Lung (tissue), 17 donors: ENCODE measurements at places on chromosomes 11 and 22. TPM values are rescaled to one million over a fixed set of nuclear protein-coding genes. Genes with fewer than 3 reads are reported as not detected.

IGLL5 gene
- 21.5 TPM for total RNA-seq

TNKS1BP1 gene
- 107 TPM for total RNA-seq

ANO5 gene
- total RNA-seq: 2.8 TPM

MOV10L1 gene
- total RNA-seq: 0.34 TPM

SCN2B gene
- 1.6 TPM for total RNA-seq

- H3K27me3 ChIP-seq: no peaks in the 10 kb centered on the region
- no peak for DNase-seq
- no peak overlapping the region for H3K4me3 ChIP-seq
- H3K4me1 ChIP-seq: peaks cover 53% of the 10 kb centered on the region
- H3K27ac ChIP-seq: peak overlapping the region; percentile 1
- peaks cover 14% of the 10 kb centered on the region for H3K36me3 ChIP-seq
These were observed 114.9 kb downstream of the ETS1 start for GRCh38 chr11:128472128-128473089.

GRCh38 chr11:59667812-59668187 is 1.0 kb downstream of the PATL1 start:
- peak overlapping the region; percentile 82 for H3K4me3 ChIP-seq
- peaks cover 21% of the 10 kb centered on the region for H3K36me3 ChIP-seq
- no peaks in the 10 kb centered on the region for H3K27me3 ChIP-seq
- H3K4me1 ChIP-seq: peaks cover 6% of the 10 kb centered on the region
- DNase-seq: peak; percentile 2

DNA sequence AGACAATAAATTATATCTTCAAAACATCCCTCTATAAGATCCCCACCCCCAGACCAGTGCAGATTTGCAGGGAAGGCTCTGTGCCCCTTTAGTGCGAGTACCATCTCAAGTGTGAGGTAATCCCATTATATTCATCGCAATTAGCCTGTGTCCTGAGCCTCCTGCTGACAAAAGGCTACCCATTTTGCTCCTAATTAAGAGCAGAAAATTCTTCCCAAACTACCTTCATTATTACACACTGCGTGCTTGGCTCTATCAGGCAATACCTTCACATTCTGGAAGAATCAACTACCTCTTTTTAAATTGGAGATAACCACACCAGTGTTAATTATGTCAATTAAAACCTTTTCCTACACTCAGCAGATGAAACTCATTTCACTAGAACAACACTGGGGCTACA is 1133.4 kb upstream of the CCDC90B start:
- H3K4me3 ChIP-seq: no peak overlapping the region
- DNase-seq: no peak
- H3K36me3 ChIP-seq: no peaks in the 10 kb centered on the region
- no peaks in the 10 kb centered on the region for H3K4me1 ChIP-seq
- H3K27me3 ChIP-seq: no peaks in the 10 kb centered on the region

- no peak for DNase-seq
- no peak overlapping the region for H3K4me3 ChIP-seq
- H3K4me1 ChIP-seq: no peaks in the 10 kb centered on the region
- H3K27ac ChIP-seq: no peak overlapping the region
These were observed 53.9 kb upstream of the PHOX2A start for GRCh38 chr11:72297828-72298227.

DNA sequence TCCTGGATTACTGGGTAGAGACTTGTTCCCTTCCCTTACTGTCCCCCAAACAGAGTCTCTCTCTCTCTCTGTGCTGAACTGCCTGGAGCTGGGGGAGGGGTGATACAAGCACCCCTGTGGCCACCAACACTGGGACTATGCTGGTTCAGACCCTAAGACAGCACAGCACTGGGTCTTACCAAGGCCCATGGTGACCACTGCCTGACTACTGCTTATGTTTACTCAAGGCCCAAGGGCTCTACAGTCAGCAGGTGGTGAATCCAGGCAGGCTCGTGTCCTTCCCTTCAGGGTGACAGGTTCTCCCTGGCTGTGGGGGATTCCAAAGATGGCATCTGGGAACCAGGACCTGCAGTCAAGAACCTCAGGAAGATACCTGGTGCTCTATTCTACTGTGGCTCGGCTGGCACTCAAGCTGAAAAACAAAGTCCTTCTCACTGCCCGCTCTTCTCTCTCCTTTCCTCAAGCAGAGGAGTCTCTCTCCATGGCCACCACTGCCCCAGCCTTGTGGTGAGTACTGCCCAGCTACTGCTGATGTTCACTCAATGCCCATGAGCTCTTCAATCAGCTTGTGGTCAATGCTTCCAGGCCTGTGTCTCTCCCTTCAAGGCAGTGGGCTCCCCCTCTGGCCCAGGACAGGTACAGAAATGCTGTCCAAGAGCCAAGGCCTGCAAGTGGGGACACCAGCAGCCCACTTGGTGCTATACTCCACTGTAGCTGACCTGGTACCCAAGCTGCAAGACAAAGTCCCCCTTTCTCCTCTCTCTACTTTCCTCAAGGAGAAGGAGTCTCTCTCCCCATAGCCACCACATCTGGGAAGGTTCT is 41.8 kb upstream of the SHANK2 start:
- H3K27ac ChIP-seq: no peak overlapping the region
- no peak for DNase-seq
- no peaks in the 10 kb centered on the region for H3K27me3 ChIP-seq
- H3K4me3 ChIP-seq: no peak overlapping the region
- H3K36me3 ChIP-seq: no peaks in the 10 kb centered on the region

GRCh38 chr22:37007651-37008050 is 11.6 kb downstream of the TST start:
- no peaks in the 10 kb centered on the region for H3K27me3 ChIP-seq
- DNase-seq: no peak
- no peak overlapping the region for H3K4me3 ChIP-seq
- H3K4me1 ChIP-seq: no peaks in the 10 kb centered on the region
- no peaks in the 10 kb centered on the region for H3K36me3 ChIP-seq

GRCh38 chr11:104060820-104061219 is 24.4 kb downstream of the DDI1 start:
- no peaks in the 10 kb centered on the region for H3K27me3 ChIP-seq
- no peak for DNase-seq
- H3K36me3 ChIP-seq: no peaks in the 10 kb centered on the region
- no peak overlapping the region for H3K27ac ChIP-seq
- H3K4me3 ChIP-seq: no peak overlapping the region
- H3K4me1 ChIP-seq: peaks cover 3% of the 10 kb centered on the region

DNA sequence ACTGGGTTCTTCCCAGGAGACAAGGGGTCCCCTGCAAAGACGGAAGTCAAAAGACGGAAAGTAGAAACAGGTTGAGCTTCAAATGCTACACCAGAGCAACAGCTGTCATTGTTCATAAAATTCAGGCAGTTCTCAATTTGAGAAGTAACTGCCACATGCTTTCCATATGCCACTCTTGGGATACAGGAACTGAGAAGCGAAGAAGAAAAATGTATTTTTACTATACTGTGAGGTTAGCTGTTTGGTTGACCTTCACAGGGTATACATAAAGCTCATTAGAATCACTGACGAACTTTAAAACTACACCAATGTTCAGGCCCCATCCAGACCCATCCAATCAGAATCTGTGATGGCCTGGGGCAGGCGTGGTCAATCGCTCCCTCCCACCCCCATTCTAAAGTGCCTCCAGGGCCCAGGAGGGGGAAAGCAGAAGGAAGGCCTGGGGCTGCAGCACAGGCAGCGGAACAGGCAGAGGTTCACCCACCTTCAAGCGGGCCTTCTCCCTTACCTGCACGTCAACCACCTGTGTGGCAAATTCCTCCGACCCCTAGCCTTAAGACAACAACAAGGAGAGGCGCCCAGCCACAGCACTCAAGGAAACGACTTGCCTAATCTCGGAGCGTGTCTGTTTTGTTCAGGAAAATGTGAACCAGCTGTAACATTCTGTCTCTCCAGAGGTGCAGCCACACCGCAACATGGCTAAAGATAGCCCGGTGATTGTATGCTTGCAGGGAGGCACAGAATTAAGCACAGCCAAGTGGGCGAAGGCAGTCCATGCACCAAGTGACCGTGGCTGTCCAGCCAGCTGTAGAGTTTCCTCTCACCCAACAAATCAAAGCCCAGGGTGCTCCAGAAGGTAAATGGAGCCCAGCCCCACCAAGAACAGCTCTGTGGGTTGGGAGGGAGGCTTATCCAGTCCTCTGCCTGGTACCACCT is 82.6 kb downstream of the MICAL3 start:
- no peak overlapping the region for H3K4me3 ChIP-seq
- H3K27me3 ChIP-seq: no peaks in the 10 kb centered on the region
- no peaks in the 10 kb centered on the region for H3K36me3 ChIP-seq
- H3K4me1 ChIP-seq: peaks cover 9% of the 10 kb centered on the region
- DNase-seq: no peak

DNA sequence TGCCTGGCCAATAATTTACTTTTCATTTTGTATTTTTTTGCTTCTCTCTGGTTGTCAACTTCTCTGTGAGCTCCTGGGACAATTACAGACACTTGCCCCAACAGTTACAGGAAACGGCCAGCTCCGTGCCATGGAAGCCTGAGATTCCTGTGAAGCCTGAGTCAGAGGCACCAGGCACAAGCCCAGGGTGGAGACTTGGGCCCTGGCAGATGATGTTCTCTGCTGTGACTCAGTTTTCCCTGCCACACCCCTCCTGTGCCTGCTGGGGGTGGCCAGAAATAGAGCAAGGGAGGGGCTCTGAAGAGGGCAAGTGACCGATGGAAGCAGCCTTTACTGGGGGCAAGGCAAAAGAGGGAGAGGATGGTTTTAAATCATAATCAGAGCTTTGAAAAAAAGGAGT is 4.9 kb downstream of the ATP5MGL start:
- H3K27me3 ChIP-seq: no peaks in the 10 kb centered on the region
- peak overlapping the region; percentile 60 for H3K27ac ChIP-seq
- no peak overlapping the region for H3K4me3 ChIP-seq
- peak; percentile 6 for DNase-seq
- peaks cover 18% of the 10 kb centered on the region for H3K36me3 ChIP-seq
- no peaks in the 10 kb centered on the region for H3K4me1 ChIP-seq

DNA sequence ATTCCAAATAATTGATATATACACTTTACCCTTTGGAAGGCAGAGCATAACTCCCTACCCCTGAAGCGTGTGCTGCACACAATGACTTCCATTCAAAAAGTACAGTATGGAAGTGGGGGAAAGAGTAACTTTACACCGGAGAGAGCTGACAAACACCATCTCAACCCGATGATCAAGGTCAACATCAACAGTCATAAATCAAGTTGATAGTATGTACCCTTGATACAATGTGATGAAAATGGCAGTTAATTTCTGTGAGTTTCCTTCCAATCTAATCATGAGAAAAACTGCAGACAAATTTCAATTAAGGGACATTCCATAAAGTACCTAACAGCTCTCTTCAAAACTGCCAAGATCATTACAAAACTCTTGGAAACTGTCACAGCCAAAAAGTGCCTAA is 6.0 kb upstream of the DEUP1 start:
- H3K27me3 ChIP-seq: no peaks in the 10 kb centered on the region
- no peak overlapping the region for H3K27ac ChIP-seq
- no peaks in the 10 kb centered on the region for H3K4me1 ChIP-seq
- no peaks in the 10 kb centered on the region for H3K36me3 ChIP-seq
- DNase-seq: no peak

DNA sequence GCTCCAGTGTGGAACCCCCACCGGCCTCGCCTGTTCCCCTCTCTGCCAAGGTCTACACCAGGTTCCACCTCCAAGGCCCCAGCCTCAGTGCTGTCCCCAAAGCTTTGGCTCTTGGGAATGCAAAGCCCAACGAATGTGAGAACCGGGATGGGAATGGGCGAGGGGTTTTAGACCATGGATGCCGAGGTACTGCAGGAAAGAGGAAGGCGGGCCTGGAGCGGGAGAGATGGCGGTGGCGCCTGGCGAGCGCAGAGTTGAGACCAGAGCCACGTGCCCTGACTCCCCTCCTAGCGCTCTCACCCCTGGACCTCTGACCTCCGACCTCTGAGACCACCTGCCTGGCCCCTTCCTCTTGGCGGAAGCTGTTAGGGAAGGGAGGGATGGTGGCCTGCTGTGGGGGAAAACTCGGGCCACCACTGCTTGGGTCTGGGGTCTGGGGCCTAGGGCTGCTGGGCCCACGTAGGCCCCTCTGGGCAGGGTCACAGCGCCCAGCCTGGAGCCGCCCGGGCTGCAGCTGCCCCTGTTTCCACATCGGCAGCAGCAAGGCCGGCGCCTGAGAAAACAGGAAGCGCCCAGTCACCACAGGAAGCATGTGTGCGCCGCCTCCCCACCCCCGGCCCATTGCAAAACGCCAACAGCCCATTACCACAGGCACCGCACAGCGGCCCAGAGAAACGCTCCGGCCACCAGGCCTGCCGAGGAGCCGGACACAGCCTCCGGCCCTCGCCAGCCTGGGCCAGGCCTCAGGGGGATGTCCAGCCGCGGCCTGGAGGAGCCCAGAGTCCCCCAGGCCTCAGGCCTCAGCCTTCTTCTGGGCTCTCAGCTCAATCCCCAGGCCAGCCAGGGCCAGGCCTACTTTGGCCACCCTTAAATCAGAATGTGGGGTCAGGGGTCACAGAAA is 13.8 kb upstream of the SLC39A13 start:
- H3K27ac ChIP-seq: peak overlapping the region; percentile 98
- no peaks in the 10 kb centered on the region for H3K36me3 ChIP-seq
- H3K27me3 ChIP-seq: no peaks in the 10 kb centered on the region
- DNase-seq: peak; percentile 54
- H3K4me3 ChIP-seq: no peak overlapping the region
- peaks cover 1% of the 10 kb centered on the region for H3K4me1 ChIP-seq

GRCh38 chr11:21460082-21460481 is 732.8 kb upstream of the ANO5 start:
- DNase-seq: no peak
- no peaks in the 10 kb centered on the region for H3K4me1 ChIP-seq
- H3K4me3 ChIP-seq: no peak overlapping the region
- no peaks in the 10 kb centered on the region for H3K27me3 ChIP-seq
- no peaks in the 10 kb centered on the region for H3K36me3 ChIP-seq

DNA sequence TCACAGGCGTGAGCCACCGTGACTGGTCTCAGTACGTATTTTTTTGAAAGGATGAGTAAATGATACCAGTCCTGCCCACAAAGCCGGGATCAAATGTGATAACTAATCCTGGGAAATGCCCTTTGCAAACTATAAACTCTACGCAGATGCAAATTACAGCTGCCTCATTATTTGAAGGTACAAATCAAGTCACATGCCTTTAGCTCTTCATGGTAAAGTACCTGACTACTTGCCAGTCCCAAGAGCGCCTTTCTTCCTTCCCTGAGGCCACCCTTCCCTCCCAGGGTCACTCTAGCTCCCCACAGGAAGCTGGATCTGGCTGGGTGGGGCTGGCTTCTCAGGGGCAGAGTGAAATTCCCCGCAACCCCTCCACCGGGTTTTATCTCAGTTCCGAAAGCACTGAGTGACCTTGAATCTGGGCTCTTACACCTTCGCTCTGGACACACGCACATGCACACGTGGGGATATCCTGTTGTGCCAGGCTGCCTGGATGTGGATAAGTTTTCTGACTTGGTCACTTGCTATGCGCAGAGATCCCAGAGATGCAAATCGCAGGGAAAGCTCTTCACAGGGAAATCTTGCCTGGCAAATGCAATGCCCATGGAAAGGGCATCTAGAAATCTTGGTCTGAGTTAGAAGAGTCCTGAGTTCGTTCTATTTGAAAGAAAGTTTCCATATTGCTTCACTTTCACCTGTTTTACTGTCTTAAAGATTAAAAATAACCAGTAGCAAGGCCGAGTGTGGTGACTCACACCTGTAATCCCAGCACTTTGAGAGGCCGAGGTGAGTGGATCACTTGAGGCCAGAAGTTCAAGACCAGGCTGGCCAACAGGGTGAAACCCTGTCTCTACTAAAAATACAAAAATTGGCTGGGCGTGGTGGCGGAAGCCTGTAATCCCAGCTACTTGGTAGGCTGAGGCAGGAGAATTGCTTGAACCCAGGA is 8.5 kb downstream of the A4GALT start:
- H3K4me3 ChIP-seq: no peak overlapping the region
- no peak for DNase-seq
- H3K27me3 ChIP-seq: no peaks in the 10 kb centered on the region
- H3K27ac ChIP-seq: peak overlapping the region; percentile 87

- H3K4me1 ChIP-seq: peaks cover 73% of the 10 kb centered on the region
- H3K27ac ChIP-seq: peak overlapping the region; percentile 75
- H3K27me3 ChIP-seq: no peaks in the 10 kb centered on the region
- H3K4me3 ChIP-seq: no peak overlapping the region
- no peaks in the 10 kb centered on the region for H3K36me3 ChIP-seq
- DNase-seq: no peak
These were observed 62.3 kb downstream of the PPFIBP2 start for GRCh38 chr11:7575841-7576725.
